ENCODE measurements at places on chromosomes 11 and 22.

DNA sequence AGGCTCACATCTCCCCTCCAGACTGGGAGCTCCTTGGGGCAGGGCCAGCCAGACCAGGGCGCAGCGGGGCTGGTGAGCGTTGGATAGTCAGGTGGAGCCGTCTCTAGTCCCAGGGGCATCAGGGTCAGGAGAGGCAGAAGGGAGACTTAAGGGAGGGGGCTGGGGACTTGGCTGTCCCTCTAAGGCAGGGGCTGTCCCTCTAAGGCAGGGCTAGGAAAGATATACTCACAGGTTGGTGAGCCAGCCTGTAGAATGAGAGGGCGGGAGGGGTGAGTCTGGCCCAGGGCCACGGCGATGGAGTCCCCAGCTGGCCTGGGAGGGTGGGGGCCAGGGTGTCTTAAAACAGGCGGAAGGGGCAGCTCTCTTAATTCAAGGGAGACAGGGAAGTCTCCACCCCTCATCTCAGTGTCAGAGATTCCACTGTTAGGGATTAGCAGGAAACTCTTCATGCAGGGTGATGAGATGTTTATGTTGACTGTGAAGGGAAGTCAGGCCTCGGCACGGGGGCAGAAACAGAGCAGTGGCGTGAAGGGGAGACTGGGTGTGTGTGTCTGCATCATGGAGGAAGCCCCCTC is 11.3 kb downstream of the P2RY2 start:
- DNase-seq = no peak
- no peaks in the 10 kb centered on the region for H3K27me3 ChIP-seq
- H3K4me1 ChIP-seq = peaks cover 5% of the 10 kb centered on the region
- no peak overlapping the region for H3K4me3 ChIP-seq

GRCh38 chr22:45240810-45241631 is at the start of gene KIAA0930:
TSS of gene KIAA0930 (minus strand) at chr22:45240894. CDS start at chr22:45240703, 191 bp downstream.
- peaks cover 24% of the 10 kb centered on the region for H3K4me1 ChIP-seq
- peak within 1 kb of the TSS; percentile 82 for H3K4me3 ChIP-seq
- no peaks in the 10 kb centered on the region for H3K27me3 ChIP-seq
- peak; percentile 81 for DNase-seq
- peaks cover 28% of the 10 kb centered on the region for H3K36me3 ChIP-seq

GRCh38 chr11:124277804-124278203 is 21.6 kb downstream of the OR8G5 start:
- H3K27me3 ChIP-seq = no peaks in the 10 kb centered on the region
- H3K4me3 ChIP-seq = no peak overlapping the region
- no peaks in the 10 kb centered on the region for H3K4me1 ChIP-seq
- H3K27ac ChIP-seq = peak overlapping the region; percentile 3
- no peak for DNase-seq
- H3K36me3 ChIP-seq = no peaks in the 10 kb centered on the region

- H3K4me1 ChIP-seq = peaks cover 8% of the 10 kb centered on the region
- H3K27ac ChIP-seq = no peak overlapping the region
- no peak for DNase-seq
- H3K4me3 ChIP-seq = no peak overlapping the region
- no peaks in the 10 kb centered on the region for H3K27me3 ChIP-seq
These were observed 39.0 kb downstream of the SLCO2B1 start for GRCh38 chr11:75189911-75190310.

- no peaks in the 10 kb centered on the region for H3K27me3 ChIP-seq
- no peak for DNase-seq
- no peaks in the 10 kb centered on the region for H3K4me1 ChIP-seq
- no peak overlapping the region for H3K27ac ChIP-seq
These were observed 592.5 kb upstream of the B3GAT1 start for GRCh38 chr11:135004495-135004894.

- peaks cover 55% of the 10 kb centered on the region for H3K36me3 ChIP-seq
- H3K4me1 ChIP-seq = no peaks in the 10 kb centered on the region
- peak; percentile 27 for DNase-seq
- no peaks in the 10 kb centered on the region for H3K27me3 ChIP-seq
- no peak overlapping the region for H3K4me3 ChIP-seq
- H3K27ac ChIP-seq = peak overlapping the region; percentile 51
These were observed 14.2 kb downstream of the SMPD1 start for GRCh38 chr11:6404342-6405051.

DNA sequence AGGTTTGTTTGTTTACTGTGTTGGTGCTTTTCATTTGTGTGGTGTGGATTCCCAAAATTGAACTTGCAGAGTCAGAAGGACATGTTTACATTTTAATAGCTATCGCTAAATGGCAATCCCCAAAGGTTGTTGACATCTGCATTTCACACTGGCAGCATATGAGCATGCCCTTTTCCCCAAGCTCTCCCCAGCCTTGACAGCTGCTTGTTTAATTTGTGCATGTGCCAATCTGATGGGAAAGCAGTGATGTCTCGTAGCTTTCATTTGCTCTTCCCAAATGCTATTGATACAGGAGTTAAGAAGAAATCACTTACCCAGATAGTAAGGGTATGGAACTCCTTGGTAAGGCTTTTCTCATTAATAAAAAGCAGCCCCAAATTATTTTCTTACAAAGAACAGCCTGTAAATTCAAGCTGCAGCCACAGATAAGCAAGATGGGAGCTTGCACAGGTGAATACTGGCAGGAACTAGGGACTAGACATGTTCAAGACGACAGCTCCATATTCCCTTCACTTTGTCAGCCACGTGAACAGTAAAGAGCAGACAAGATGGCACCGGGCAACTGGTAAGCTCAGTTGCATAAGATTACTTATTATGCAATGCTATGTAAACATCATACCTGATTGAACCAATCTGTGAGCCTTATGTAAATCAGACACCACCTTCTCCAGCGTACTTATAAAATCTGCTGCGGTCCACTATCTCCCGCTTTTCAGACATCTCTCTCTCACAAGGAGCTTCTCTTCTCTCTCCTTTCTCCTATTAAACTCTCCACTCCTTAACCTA is 87.4 kb downstream of the IGLL5 start:
- no peak overlapping the region for H3K27ac ChIP-seq
- no peaks in the 10 kb centered on the region for H3K27me3 ChIP-seq
- H3K4me3 ChIP-seq = no peak overlapping the region
- no peak for DNase-seq

Data from small intestine (tissue), 16 donors.